ENCODE measurements at places on chromosomes 4 and X. TPM values are rescaled to one million over a fixed set of nuclear protein-coding genes. Genes with fewer than 3 reads are reported as not detected.

DNA sequence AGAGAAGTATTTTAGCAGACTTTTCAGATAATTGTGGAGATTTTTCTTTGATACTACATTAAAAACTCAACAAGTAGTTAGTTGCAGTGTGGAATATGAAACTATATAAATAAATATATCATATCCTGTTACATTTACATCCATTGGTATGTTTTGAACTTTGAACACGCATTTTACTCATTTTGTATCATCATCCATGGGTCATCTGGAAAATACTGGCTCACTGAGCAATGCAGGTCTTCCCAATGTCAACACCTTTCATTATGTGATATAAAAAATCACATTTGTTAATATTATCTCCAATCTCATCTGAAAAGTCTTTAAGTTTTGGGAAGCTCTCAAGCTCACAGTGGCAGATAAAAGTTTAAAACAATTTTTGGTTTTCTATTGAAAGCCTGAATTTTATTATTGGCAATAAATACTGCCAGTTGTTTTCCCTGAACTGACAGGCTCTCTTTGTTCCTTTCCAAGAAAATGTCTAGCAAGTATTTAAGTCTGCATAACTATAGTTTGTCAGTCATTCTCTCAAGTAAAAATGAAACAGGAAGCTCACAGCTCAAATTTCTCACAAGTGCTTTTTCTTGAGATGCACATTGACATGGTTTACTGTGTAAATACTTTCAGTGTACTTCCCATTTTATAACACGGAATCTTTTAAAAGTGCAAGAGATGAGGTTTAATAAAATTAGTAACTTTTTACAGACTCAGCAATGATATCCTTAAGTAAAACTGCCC is 183.5 kb upstream of the GPC4 start:
- H3K4me3 ChIP-seq: no peak overlapping the region
- no peak for DNase-seq
- peaks cover 3% of the 10 kb centered on the region for H3K4me1 ChIP-seq
- no peaks in the 10 kb centered on the region for H3K27me3 ChIP-seq
- H3K36me3 ChIP-seq: no peaks in the 10 kb centered on the region
- H3K27ac ChIP-seq: no peak overlapping the region

- no peaks in the 10 kb centered on the region for H3K27me3 ChIP-seq
- no peaks in the 10 kb centered on the region for H3K36me3 ChIP-seq
- no peak overlapping the region for H3K27ac ChIP-seq
- H3K4me3 ChIP-seq: no peak overlapping the region
- H3K4me1 ChIP-seq: no peaks in the 10 kb centered on the region
These were observed 104.7 kb upstream of the KLHL13 start for GRCh38 chrX:118221270-118221669.

DNA sequence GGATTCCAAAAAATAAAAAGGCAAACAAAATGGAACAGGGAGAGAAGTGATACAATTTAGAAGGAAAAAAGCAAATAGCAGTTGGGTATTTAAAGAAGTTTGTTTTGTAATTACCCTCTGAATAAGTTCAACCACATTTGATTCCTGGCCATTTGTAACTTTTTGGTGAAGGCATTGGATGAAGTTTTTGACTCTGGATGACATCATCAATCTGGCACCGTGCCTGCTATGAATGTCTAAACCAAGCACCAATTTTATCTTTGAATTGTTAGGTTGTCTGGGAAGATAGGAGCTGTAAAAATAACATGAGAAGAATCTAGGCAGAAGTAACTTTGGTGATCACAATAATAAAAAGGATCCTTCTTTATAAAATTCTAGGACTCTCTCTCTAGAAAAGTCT is 29.5 kb downstream of the TMPRSS11A start:
- no peak overlapping the region for H3K4me3 ChIP-seq
- no peaks in the 10 kb centered on the region for H3K36me3 ChIP-seq
- peaks cover 10% of the 10 kb centered on the region for H3K27me3 ChIP-seq
- DNase-seq: no peak
- H3K4me1 ChIP-seq: no peaks in the 10 kb centered on the region

GRCh38 chrX:65920620-65921019 is 119.3 kb downstream of the VSIG4 start:
- DNase-seq: no peak
- H3K36me3 ChIP-seq: peaks cover 17% of the 10 kb centered on the region
- no peaks in the 10 kb centered on the region for H3K27me3 ChIP-seq
- H3K27ac ChIP-seq: no peak overlapping the region

DNA sequence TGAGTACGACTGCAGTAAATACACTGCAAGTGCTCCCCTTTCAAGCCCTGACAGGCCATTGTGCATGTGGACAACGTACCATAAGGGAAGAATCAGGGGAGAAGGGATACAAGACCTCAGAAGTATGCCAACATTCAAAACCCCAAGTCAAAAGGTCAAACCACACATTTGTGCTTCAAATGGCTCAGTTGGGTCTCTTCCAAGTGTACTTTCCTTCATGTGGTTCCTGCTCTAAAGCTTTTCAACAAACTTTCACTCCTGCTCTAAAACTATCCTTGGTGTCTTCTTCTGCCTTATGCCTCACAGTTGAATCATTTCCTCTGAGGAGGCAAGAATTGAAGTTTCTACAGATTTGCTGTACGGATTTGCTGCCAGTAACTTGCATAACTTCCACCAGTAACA is 305.7 kb upstream of the SLIT2 start:
- no peaks in the 10 kb centered on the region for H3K27me3 ChIP-seq
- H3K4me3 ChIP-seq: no peak overlapping the region
- no peaks in the 10 kb centered on the region for H3K4me1 ChIP-seq
- DNase-seq: no peak

- no peak overlapping the region for H3K4me3 ChIP-seq
- no peaks in the 10 kb centered on the region for H3K4me1 ChIP-seq
- no peaks in the 10 kb centered on the region for H3K36me3 ChIP-seq
- DNase-seq: no peak
These were observed 80.6 kb upstream of the DHX15 start for GRCh38 chr4:24664956-24665355.

GRCh38 chr4:25875281-25875745 is 12.5 kb upstream of the SEL1L3 start:
- H3K27ac ChIP-seq: no peak overlapping the region
- H3K4me3 ChIP-seq: no peak overlapping the region
- H3K27me3 ChIP-seq: peaks cover 2% of the 10 kb centered on the region
- peaks cover 2% of the 10 kb centered on the region for H3K4me1 ChIP-seq

DNA sequence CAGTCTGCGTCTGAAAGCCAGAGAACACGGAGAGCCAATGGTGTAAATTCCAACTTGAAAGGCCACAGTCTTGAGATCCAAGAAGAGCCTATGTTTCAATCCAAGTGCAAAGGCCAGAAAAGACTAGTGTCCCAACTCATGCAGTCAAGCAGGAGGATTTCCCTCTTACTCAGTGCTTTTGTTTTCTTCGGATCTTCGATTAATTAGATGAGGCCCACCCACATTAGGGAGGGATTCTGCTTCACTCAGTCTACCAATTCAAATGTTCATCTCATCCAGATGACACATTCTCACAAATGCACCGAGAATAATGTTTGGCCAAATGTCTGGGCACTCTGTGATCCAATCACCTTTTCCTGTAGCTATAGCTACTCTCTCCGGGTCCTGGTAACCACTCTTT is 91.5 kb upstream of the S100G start:
- H3K27ac ChIP-seq: no peak overlapping the region
- no peaks in the 10 kb centered on the region for H3K36me3 ChIP-seq
- H3K27me3 ChIP-seq: no peaks in the 10 kb centered on the region

DNA sequence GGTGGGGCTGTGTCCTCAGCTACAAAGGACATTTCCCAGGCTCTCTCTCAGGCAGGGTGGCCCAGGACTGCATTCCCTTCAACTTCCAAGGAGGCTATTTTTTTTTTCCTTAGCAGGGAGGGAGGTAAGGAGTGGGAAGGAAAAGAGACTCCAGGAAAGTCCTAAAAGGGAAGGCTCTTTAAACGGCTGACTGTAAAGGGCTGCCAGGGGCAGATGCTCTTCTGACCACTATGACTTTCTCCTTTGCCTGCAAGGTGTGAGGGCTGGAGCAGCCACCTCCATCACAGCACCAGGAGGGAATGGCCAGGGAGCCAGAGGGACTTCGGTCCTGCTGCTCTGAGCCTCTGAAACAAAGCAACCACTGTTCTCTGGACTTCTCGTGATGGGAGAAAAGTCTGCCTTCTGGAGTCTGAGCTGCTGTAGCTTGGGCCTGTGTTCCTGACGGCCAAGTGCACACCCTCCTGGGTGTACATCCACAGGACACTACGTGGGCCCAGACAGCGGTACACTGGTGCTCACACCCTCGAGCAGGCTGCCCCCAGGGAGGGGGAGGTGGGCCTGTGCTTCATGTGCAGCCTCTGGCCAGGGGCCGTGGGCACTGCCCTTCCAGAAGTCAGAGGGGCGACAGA is 17.9 kb downstream of the NAT8L start:
- no peaks in the 10 kb centered on the region for H3K27me3 ChIP-seq
- H3K27ac ChIP-seq: no peak overlapping the region
- H3K4me1 ChIP-seq: no peaks in the 10 kb centered on the region

GRCh38 chr4:104163820-104164219 is 330.9 kb downstream of the CXXC4 start:
- H3K27ac ChIP-seq: no peak overlapping the region
- H3K27me3 ChIP-seq: no peaks in the 10 kb centered on the region

GRCh38 chrX:1592470-1593142 is 1.2 kb downstream of the AKAP17A start:
- H3K4me1 ChIP-seq: peaks cover 24% of the 10 kb centered on the region
- H3K27me3 ChIP-seq: no peaks in the 10 kb centered on the region
- peak overlapping the region; percentile 93 for H3K27ac ChIP-seq

GRCh38 chrX:118420462-118420861 is 74.6 kb downstream of the WDR44 start:
- H3K4me1 ChIP-seq: peaks cover 10% of the 10 kb centered on the region
- no peak overlapping the region for H3K4me3 ChIP-seq
- H3K36me3 ChIP-seq: peaks cover 9% of the 10 kb centered on the region
- H3K27ac ChIP-seq: no peak overlapping the region
- no peaks in the 10 kb centered on the region for H3K27me3 ChIP-seq
- peak; percentile 54 for DNase-seq

GRCh38 chr4:5713861-5714260 is 2.9 kb downstream of the EVC start:
- H3K4me3 ChIP-seq: no peak overlapping the region
- H3K4me1 ChIP-seq: peaks cover 4% of the 10 kb centered on the region
- peaks cover 26% of the 10 kb centered on the region for H3K27me3 ChIP-seq
- DNase-seq: no peak
- H3K27ac ChIP-seq: no peak overlapping the region

DNA sequence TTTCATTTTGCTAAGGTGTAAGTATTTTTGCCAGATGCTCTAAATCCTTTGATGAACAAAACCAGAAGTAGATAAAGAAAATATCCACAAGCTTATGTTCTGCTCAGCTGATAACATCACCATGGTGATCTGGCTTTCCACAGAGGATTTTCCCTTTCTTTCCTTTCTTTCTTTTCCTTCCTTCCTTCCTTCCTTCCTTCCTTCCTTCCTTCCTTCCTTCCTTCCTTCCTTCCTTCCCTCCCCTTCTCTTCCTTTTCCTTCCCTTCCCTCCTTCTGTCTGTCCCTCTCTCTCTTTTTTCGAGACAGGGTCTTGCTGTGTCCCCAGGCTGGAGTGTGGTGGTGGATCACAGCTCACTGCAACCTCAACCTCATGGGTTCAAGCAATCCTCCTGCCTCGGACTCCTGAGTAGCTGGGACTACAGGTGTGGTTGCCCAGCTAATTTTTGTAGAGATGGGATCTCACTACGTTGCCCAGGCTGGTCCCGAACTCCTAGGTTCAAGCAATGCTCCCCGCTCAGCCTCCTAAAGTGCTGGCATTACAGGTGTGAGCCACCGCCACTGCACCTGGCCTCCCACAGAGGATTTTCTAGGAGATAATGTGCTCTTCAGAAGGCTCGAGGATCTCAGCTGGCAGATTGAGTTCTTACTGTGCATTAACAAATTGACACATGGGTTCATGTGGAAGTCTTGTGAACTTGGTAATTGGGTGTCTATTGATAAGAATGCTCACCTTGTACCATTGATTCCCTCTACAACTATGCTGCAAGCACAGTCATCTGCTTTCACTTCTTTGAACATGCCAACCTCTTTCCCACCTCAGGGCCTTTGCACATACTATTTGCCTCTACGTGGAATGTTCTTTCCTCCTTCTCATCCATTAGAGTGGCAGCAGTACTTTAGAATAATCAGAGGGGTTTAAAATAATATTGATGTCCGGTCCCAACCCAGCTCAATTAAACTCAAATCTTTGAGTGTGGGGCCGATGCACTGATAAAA is 1.4 kb upstream of the RHOH start:
- peaks cover 27% of the 10 kb centered on the region for H3K36me3 ChIP-seq
- no peaks in the 10 kb centered on the region for H3K27me3 ChIP-seq
- H3K27ac ChIP-seq: peak overlapping the region; percentile 94
- H3K4me1 ChIP-seq: peaks cover 56% of the 10 kb centered on the region
- no peak for DNase-seq

GRCh38 chr4:82741188-82741587 is 57.4 kb downstream of the SCD5 start:
- H3K36me3 ChIP-seq: no peaks in the 10 kb centered on the region
- DNase-seq: no peak
- H3K27ac ChIP-seq: no peak overlapping the region
- no peak overlapping the region for H3K4me3 ChIP-seq
- H3K4me1 ChIP-seq: peaks cover 2% of the 10 kb centered on the region

GRCh38 chr4:170068438-170069128 is 21.2 kb downstream of the AADAT start:
- no peak for DNase-seq
- peaks cover 2% of the 10 kb centered on the region for H3K27me3 ChIP-seq
- no peaks in the 10 kb centered on the region for H3K36me3 ChIP-seq
- H3K4me1 ChIP-seq: no peaks in the 10 kb centered on the region

DNA sequence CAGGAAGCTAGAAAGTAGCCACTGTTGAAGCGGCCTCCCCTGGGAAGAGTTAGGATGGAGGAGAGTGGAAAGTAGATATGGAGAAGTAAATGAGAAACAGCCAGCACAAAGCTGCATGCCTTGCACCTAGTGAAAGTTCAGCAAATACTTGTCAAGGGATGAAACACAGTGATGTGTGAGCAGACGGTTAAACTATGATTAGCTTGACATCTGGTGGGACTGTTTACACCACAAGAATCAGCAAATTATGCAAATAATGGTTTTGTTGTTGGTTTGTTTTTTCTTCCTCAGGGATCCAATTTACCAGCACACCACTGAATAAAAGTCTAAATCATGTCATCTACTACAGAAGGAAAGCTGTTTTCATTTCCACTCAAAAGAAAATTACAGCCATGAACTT is 87.1 kb downstream of the CORIN start:
- no peak overlapping the region for H3K4me3 ChIP-seq
- no peaks in the 10 kb centered on the region for H3K36me3 ChIP-seq
- no peak overlapping the region for H3K27ac ChIP-seq
- no peak for DNase-seq
- H3K27me3 ChIP-seq: no peaks in the 10 kb centered on the region

GRCh38 chrX:7109838-7110793 is 37.4 kb upstream of the STS start:
- H3K27me3 ChIP-seq: no peaks in the 10 kb centered on the region
- H3K27ac ChIP-seq: peak overlapping the region; percentile 59
- H3K36me3 ChIP-seq: peaks cover 5% of the 10 kb centered on the region
- DNase-seq: no peak
- H3K4me1 ChIP-seq: peaks cover 14% of the 10 kb centered on the region
- peak overlapping the region; percentile 10 for H3K4me3 ChIP-seq

GRCh38 chr4:26938516-26938915 is 77.9 kb downstream of the STIM2 start:
- no peak overlapping the region for H3K4me3 ChIP-seq
- H3K27ac ChIP-seq: no peak overlapping the region
- H3K36me3 ChIP-seq: peaks cover 20% of the 10 kb centered on the region
- H3K27me3 ChIP-seq: no peaks in the 10 kb centered on the region
- no peak for DNase-seq
- H3K4me1 ChIP-seq: peaks cover 27% of the 10 kb centered on the region

UNC5C gene
- not detected for total RNA-seq

MAGEB1 gene
- total RNA-seq: not detected

EXOC1L gene
- total RNA-seq: not detected

GYPE gene
- total RNA-seq: not detected

TEX13B gene
- total RNA-seq: not detected

IL2 gene
- total RNA-seq: 976 TPM

DRP2 gene
- 0.28 TPM for total RNA-seq

KLB gene
- not detected for total RNA-seq
